ENCODE measurements at places on chromosomes 11 and 22.

DNA sequence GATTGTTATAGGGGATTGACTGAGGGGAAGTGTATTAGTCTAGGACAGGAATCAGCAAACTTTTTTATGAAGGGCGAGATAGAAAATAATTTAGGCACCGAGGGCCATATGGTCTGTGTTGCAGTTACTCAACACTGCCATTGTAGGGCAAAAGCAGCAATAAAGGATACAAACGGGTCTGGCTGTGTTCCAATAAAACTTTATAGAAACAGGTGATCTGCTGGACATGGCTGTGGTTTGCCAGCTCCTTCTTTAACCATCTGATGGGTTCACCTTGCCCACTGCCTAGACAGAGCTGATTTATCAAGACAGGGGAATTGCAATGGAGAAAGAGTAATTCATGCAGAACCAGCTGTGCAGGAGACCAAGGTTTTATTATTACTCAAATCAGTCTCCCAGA, 20.0 kb downstream of the PRR5L start:
- H3K4me1 ChIP-seq: peaks cover 10% of the 10 kb centered on the region
- DNase-seq: no peak
- no peaks in the 10 kb centered on the region for H3K36me3 ChIP-seq
- no peak overlapping the region for H3K27ac ChIP-seq

GRCh38 chr22:45069925-45070324, 60.1 kb upstream of the PHF21B start:
- H3K27me3 ChIP-seq: peaks cover 4% of the 10 kb centered on the region
- no peaks in the 10 kb centered on the region for H3K36me3 ChIP-seq
- peak overlapping the region; percentile 6 for H3K27ac ChIP-seq
- no peak overlapping the region for H3K4me3 ChIP-seq
- DNase-seq: no peak

DNA sequence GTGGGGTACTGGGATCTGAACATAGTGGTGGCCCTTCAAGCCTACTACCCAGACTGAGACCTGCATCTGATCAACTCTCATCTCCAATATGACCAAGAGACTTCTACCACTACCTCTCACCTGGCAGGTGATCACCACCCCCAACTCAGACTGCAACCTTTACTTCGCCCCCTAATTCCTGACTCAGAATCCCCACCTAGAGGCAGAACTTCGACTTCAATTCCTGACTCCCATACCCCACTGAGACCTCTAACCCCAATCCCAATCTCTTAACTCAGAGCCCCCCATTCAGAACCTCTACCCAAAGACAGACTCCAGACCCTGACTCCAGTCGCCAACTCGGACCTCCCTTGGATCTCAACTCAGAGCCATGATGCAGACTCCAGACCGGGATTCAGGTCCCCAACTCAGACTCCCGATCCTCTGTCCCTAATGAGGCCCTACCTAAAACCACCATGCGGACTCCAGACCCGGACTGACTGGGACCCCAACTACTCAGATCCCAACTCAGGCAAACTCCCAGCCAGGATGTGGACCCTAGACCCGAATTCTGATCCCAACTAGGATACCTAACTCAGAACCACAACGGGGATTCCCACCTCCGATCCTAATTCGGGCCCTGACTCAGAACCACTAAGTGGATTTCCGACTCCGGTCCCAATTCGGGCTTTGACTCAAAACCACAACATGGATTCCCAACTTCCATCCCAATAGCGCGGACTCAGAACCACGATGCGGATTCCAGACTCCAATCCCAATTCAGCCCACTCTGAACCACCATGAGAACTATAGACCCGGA, 1.2 kb downstream of the KCNQ1OT1 start:
- no peak for DNase-seq
- peaks cover under 1% of the 10 kb centered on the region for H3K27me3 ChIP-seq
- H3K36me3 ChIP-seq: no peaks in the 10 kb centered on the region
- H3K27ac ChIP-seq: no peak overlapping the region
- H3K4me1 ChIP-seq: peaks cover 7% of the 10 kb centered on the region

- no peaks in the 10 kb centered on the region for H3K4me1 ChIP-seq
- H3K4me3 ChIP-seq: no peak overlapping the region
- DNase-seq: no peak
Measured at GRCh38 chr11:15034687-15035267, 38.6 kb upstream of the CALCB start.

DNA sequence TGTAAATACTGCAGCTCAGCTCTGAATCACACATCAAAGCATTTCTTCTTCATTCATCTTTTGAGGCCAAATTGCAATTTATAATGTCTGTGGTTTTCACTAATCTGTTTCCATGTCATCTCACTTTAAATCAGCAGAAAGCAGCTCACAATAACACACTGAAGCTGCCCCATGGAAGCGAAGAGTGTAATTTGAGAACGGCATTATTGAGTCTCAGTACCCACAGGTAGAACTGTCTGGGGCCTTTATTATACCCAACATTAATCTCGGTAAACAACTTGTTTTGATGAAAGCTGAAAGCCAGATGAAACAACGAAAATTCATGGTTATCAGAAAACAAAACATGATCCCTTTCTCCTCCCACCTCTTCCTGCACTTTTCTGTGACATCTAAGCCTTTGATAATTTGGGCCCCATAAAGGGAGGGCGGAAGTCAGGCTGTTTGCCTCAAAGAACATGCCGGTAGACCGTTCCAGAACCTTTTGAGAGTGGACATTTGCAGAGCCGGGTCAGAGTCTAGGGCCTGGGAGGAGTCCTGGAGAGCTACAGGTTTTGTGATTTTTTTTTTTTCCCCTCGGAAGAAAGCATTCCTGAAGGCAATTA, 68.2 kb upstream of the SESN3 start:
- no peak for DNase-seq
- no peaks in the 10 kb centered on the region for H3K36me3 ChIP-seq
- H3K4me1 ChIP-seq: no peaks in the 10 kb centered on the region
- H3K27ac ChIP-seq: no peak overlapping the region
- H3K4me3 ChIP-seq: no peak overlapping the region

- H3K27ac ChIP-seq: no peak overlapping the region
- no peak for DNase-seq
- H3K27me3 ChIP-seq: no peaks in the 10 kb centered on the region
- H3K4me3 ChIP-seq: no peak overlapping the region
- no peaks in the 10 kb centered on the region for H3K36me3 ChIP-seq
Measured at GRCh38 chr11:1076061-1076665, 1.5 kb downstream of the MUC2 start.

- no peak overlapping the region for H3K4me3 ChIP-seq
- H3K36me3 ChIP-seq: peaks cover 31% of the 10 kb centered on the region
Measured at GRCh38 chr11:36409152-36409816, 100.8 kb downstream of the TRAF6 start.
